ENCODE measurements at places on chromosomes 6 and 20.

- no peak for DNase-seq
Measured at GRCh38 chr6:106204961-106205360, 118.8 kb downstream of the PRDM1 start.

DNA sequence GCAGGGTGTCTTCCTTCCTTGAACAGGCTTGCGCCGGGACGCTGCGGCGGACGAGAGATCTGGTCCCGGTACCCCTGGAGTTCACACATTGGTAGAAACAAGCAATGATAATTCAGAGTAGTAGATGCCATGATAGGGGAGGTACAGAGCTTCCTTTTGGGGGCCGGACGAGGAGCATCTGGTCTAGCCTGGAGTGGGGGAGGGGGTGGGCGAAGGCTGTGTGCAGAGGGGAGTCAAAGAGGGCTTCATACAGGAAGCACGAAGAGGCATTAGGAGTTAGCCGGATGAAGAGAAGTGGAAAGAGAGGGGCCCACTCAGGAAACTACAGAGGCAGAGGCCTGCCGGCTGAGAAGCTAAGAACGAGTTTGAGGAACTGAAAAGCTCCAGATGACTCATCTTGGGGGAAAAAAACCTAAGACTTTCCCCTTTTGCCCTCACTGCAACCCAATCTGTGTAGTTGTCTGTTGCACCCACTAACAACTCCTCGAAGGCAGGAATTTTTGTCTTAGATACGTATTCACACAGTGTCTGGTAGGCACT is 611 bp downstream of the CNPY3 start:
- no peak for DNase-seq

GRCh38 chr6:132648356-132648755 is 10.6 kb downstream of the TAAR1 start:
- DNase-seq = no peak

DNA sequence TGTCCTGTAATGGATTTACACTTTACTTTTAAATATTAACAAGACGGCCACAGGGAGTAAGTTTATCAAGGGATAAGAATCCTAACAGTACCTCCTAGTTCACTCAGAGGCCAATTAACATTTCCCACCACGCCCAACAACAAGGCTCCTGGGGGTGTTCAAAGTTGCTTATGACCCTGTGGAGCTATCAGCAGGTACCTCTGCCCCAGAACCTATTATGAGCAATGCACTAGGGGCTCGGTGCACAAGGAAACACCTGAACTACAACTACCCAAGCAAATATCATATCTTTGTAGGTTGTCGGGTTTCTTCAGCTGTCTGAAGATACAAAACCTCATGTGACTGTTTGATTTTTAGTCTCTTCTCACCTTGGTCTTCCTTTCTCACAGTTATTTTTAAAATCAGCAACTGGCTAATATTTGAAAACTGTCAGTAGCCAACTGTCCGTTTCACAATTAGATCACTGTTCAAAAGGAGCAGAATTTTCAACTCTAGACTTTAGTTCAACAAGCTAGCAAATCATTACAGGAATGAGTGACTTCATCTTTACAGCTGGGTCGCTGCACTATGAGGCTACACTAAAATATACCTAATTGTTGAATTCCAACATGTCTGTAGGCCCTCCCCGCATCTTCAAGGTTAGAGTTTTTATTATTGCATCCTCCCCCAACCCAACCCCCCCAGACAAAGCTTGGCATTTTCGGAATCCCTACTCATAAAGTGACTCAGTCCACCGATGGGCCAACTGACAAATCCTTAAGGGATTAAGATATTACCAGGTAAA is 38.1 kb downstream of the B4GALT5 start:
- no peak for DNase-seq

DNA sequence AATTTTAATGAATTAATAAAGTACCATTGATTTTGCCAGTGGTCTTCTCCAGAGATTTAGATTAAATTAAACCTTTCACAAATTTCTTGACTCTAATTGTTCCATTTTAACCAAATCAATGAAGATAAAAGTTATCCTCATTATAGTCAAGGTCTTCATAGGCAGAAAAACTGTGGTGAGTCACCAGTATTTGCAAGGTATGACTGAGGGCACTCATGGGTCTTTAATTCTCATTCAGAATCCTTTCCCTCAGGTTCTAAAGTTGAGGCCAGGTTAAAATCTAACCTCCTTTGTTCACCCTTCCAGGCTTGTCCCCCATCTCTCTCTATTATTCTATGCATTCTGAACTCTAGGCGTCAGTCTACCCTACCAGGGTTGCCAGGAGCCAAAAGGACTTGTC is 93.9 kb downstream of the JAG1 start:
- DNase-seq = no peak

- no peak for DNase-seq
Measured at GRCh38 chr6:160667639-160668481, 3.8 kb upstream of the LPA start.

DNA sequence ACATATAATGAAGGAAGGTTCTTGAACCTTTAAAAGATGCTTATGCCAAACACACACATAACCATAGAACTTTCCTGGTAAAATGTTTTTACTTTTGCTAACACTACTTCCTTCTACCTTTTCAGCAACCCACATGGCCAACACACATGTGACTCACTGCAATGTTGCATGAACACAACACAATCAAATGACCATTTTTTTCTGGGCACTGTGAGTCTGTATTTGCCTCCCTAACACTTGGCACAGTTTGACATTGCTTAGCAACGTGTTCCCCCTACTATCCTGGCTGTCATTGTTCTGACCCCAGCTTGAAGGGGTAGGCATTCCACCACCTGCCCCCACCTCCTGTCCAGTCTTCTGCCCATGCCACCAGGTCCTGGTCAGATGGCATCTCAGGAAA is 204.8 kb upstream of the PRND start:
- DNase-seq = no peak

GRCh38 chr6:27755768-27756167 is 156.4 kb downstream of the OR2B2 start:
- DNase-seq = no peak

- no peak for DNase-seq
Measured at GRCh38 chr6:116973976-116974375, 96.9 kb downstream of the RFX6 start.

GRCh38 chr20:22791877-22792525 is 207.6 kb upstream of the FOXA2 start:
- DNase-seq = no peak

DNA sequence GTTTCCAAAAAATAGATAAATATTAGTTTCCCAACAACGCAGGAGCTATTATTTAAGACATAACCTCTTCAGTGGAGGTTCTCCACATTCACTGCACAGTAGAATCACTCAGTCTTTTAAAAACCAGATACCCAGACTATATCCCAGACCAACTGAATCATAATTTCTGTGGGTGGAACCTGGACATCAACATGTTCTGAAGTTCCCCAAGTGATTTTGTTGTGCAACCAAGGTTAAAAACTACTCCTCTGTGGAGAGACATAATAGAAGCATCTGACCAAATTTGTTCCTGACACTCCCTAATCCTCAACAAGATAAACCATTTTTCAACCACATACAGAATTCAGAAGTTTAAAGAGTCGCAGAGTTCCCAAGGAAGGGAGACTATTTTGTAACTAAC is 42.3 kb downstream of the STK38 start:
- no peak for DNase-seq

DNA sequence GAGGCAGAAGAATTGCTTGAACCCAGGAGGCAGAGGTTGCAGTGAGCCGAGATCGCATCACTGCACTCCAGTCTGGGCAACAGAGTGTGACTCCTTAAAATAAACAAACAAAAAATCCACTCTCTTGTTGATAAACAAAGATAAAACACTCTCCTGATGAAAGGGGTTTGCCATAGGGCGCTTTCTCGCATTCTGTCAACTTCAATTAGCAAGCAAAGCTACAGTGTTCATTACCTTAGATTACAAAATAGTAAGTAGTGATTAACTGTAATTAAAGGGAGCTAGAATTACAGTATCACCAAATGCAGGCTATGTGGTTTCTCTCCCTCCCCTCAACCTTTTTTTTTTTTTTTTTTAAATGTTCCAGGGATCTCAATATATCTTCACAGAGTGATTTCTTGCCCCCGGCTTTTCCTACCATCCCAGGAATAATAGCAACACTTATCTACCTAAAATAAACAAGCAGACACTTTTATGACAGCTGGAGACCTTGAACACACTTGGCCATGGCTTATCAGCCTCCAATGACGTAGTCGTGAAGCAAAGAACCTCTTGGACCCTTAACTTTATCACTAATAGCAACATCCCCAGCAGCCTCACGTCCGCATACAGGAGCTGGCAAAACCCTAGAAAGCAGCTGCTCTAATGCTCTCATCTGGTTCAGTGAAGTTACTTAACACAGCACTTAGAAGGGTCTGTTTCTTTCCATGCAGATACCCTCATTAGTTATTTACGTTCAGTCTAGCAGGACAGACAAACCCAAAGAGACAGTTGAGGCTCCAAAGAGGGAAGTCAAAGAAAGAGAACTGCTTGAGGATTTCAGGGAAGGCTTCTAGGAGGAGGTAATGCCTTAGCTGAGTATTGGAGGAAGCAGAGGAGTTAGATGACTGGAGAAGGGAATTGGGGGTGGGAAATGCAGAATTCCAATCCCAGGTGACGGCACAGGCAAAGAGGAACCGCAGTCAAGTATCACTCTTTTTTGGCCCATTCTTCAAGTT is 37.9 kb upstream of the NEDD9 start:
- DNase-seq = no peak

- no peak for DNase-seq
Measured at GRCh38 chr20:55977690-55978459, 27.4 kb downstream of the CBLN4 start.

- no peak for DNase-seq
Measured at GRCh38 chr6:81751388-81752083, 945 bp downstream of the TENT5A start.

DNA sequence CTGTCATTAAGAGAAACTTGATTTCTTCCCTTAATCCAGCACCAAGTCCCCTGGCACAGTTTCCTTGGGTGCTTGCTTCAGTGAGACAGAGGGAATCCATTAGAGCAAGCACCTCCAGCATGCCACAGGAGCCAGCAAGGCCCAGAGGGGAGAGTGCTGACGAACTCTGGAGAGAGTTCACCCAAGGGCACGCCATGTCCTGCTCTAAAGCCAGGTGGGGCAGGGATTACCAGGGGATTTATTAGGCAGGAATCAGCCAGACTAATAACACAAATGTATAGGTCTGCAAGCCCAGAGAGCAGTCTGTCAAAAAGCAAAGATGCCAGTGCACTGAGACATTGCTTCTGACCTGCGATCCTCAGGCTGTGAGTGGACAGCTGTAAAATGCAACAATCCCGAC is 155.4 kb upstream of the SYNDIG1 start:
- DNase-seq = no peak

DNA sequence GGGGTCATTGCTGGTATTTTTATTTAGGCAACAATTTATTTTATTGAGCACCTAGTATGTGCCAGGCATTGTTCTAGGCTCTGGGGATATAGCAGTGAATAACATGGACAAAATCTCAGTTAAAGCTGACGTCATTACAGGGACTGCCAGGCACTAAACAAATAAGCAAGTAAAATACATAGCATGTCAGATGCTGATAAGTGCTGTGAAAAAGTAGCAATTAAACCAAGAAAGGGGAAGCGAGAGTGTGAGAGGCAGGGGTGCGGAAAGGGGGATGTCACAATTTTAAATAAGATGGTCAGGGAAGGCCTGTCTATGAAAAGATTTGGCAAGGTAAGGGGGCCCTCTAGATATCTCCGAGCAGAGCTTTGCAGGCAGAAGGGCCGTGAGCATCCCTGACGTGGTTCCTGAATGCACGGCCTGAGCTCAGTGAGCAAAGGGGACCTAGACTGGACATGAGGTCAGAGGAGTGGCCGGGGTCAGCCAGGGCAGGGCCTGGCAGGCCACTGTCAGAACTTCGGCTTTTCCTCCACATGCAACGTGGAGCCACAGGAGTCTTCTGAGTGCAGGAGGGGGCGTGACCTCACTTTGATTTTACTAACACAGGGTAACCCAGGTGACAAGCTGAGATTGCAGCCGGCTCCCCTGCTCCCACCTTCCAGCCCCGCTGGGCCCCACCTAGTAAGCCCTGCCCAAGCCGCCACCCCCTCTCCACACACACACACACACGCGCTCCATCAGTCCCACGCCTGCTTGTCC is 24.2 kb upstream of the SIRPA start:
- no peak for DNase-seq

DNA sequence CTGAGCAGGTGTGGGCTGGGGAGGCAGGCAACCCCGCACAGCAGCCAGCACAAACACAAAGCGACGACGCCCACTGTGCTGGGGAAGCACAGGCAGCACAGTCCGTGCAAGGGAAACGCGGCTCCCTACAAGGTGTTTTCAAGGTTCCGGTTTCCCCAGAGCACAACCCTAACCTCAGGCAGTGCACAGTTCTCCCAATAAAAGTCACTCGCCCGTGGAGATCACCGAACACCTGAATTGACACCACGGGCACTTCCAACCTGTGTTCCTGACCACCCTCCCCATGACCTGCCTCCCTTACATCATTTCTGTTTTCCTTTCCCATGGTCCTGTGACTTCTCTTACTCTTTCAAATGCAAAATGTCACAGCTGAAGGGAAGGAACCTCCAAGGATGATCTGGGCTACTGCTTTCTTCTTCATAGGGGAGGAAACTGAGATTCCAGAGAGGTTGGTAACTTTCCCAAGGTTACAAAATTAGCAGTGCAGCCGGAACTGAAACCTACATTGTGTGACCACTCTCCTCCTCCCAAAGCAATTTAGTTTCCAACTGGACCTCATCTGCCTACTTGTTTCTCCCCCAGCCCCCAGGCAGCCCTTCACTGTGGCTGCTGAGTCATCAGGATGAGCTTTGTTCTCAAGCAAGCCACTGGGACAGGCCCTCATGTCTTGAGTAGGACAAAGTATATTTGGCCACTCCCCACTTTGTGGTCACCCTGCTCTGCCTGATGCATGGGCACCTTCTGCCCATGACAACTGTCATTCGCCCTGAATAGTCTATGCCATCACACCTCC is 125.3 kb downstream of the ATXN1 start:
- no peak for DNase-seq

DNA sequence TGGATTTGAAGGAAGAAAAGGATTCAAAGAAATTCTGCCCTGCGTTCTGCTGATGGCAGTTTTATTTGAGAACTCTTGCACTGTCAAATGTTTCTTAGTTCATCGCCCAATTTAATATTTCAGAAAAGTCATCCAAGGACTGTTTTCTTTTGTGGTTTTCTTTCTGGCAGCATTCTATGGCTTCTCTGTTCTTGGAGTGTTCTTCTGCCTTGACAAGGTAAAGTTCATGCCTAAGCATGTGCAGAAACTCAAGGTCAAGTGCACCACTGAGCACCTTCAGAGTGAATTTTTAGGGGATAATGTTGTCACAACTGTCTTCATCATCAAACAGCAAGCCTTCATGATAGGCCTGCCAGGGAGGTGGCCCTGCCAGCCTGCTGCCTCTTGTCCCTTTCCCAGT is 225.6 kb downstream of the PLCB1 start:
- no peak for DNase-seq

DNA sequence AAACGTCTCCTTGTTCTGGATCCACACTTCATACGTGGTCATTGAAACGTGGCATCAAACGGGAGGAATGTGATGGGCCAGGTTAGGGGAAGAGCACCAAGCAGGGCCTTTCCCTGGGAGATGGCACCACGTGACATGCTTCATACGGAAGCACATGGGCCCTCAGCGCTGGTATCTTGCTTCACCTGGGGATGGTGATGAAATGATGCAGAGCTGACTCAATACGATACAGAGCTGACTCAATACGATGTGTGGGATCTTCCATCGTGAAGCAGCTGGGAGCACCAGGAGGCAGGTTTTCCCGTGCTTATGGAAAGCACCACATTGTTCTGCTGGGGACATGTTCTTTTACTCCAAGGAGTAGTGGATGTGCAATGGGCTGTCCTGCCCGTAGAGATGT is 22.5 kb upstream of the TAGAP start:
- DNase-seq = no peak

Data from NCI-H1930 (cell line).